ENCODE measurements at places on chromosomes 12 and 14. TPM values are rescaled to one million over a fixed set of nuclear protein-coding genes. Genes with fewer than 3 reads are reported as not detected.

GRCh38 chr14:85516239-85517113 lies 13.5 kb upstream of the FLRT2 start:
- H3K4me1 ChIP-seq = no peaks in the 10 kb centered on the region
- no peak overlapping the region for H3K4me3 ChIP-seq
- no peak for DNase-seq
- H3K27ac ChIP-seq = no peak overlapping the region
- H3K27me3 ChIP-seq = no peaks in the 10 kb centered on the region
- H3K36me3 ChIP-seq = no peaks in the 10 kb centered on the region

GRCh38 chr14:100898465-100898864 lies 5.1 kb downstream of the RTL1 start:
- no peak overlapping the region for H3K4me3 ChIP-seq
- H3K4me1 ChIP-seq = no peaks in the 10 kb centered on the region
- no peaks in the 10 kb centered on the region for H3K36me3 ChIP-seq
- H3K27me3 ChIP-seq = peaks cover 37% of the 10 kb centered on the region

Gene HAL
- 0.38 TPM for total RNA-seq

GRCh38 chr14:104315625-104316024 lies 177.2 kb downstream of the KIF26A start:
- no peaks in the 10 kb centered on the region for H3K4me1 ChIP-seq
- H3K4me3 ChIP-seq = no peak overlapping the region
- no peak overlapping the region for H3K27ac ChIP-seq
- no peaks in the 10 kb centered on the region for H3K27me3 ChIP-seq
- no peaks in the 10 kb centered on the region for H3K36me3 ChIP-seq
- no peak for DNase-seq

- no peak overlapping the region for H3K27ac ChIP-seq
- no peaks in the 10 kb centered on the region for H3K27me3 ChIP-seq
- no peak for DNase-seq
- no peak overlapping the region for H3K4me3 ChIP-seq
- peaks cover 1% of the 10 kb centered on the region for H3K4me1 ChIP-seq
Measured at GRCh38 chr14:89779707-89780106, 174.8 kb downstream of the EFCAB11 start.

- no peak for DNase-seq
- peaks cover 3% of the 10 kb centered on the region for H3K4me1 ChIP-seq
- peaks cover 4% of the 10 kb centered on the region for H3K27me3 ChIP-seq
- H3K4me3 ChIP-seq = no peak overlapping the region
- H3K27ac ChIP-seq = no peak overlapping the region
- H3K36me3 ChIP-seq = no peaks in the 10 kb centered on the region
Measured at GRCh38 chr12:34188974-34189373, 166.7 kb downstream of the ALG10 start.

Gene ASCL1
- total RNA-seq = not detected

DNA sequence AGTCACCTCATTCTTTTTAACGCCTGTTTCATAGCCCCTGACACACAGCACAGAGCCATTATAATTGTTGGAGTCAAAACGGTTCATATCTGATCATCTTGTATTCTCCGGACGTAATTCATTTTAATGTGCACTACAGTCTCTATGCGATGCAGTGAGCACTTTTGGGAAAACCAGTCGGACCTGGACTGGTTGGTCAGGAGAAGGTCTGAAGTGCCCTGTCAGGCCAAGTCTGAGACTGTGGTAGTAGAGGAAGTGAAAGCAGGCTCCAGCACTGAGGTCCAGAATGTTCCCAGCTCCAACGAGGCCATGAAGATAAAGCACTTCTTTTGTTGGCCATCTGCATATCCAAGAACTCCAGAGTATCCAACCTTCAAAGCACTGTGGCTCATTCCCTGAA lies 117.1 kb upstream of the NCOR2 start:
- DNase-seq = no peak
- peaks cover 43% of the 10 kb centered on the region for H3K4me1 ChIP-seq
- no peak overlapping the region for H3K4me3 ChIP-seq
- no peak overlapping the region for H3K27ac ChIP-seq
- H3K27me3 ChIP-seq = peaks cover 23% of the 10 kb centered on the region

DNA sequence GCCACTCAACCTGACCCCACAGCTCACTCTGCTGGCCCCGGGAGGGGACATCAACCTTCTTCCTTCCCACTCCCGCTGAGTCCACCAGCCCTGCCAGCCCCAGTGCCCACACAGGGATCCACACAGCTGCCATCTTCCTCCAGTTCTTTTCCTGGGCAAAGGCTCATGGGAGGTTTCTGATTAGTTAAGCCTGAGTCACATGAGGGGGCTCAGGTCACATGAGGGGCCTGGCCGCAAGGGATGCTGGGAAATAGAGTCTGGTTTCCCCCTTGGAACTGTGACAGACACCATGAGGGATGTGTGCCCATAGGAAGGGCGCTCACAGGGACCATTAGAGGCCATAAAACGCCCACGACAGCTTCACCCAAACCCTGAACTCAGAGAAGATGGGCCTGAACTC lies 228.7 kb upstream of the SFSWAP start:
- H3K36me3 ChIP-seq = no peaks in the 10 kb centered on the region
- no peaks in the 10 kb centered on the region for H3K4me1 ChIP-seq
- H3K27ac ChIP-seq = no peak overlapping the region
- DNase-seq = no peak
- no peak overlapping the region for H3K4me3 ChIP-seq

DNA sequence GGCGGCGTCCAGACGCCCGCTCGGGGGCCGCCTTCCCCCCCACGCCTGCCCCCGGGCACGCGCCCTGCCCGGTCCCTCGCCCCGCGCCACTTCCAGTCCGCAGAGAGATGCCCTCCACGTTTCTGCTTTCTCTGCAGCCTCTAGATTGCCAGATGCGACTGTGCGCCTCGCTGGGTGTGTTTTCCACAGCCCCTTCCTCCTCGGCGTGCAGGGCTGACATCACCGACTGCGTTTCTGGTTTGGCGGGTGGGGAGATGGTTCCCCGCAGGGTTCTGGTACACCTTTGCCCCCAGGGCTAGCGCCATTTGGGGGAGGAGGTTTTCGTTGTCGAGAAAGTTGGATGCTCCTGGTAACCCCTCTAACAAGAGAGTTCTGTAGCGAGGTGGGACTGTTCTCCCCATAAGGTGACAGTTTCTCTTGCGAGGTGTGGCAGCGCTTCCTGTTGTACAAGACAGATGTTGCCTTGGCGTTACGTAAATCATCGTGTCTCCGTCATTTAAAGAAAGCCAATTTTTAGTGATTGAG lies 1.5 kb downstream of the CALM1 start:
- H3K4me3 ChIP-seq = peak overlapping the region; percentile 99
- no peaks in the 10 kb centered on the region for H3K27me3 ChIP-seq
- peaks cover 44% of the 10 kb centered on the region for H3K4me1 ChIP-seq

DNA sequence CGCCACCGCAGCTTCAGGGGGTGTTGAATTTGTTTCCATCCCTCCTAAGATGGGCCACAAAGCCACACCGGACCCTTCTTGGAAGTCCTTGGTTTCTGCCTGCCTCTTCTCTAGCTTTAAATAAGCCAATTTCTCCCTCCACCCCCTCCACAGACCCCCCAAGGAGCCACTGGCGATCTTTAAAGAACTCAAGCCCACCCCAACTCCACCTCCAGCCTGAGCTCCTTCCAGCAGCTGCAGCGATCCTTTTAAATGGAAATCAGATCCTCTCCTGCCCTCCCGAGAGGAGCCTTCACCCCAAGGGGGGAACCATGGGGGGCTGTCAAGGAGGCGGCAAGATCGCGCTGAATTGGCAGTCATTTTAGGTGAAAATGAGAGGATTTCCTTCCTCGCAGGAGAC lies 133.1 kb downstream of the NCOR2 start:
- H3K4me1 ChIP-seq = peaks cover 3% of the 10 kb centered on the region
- DNase-seq = no peak
- peaks cover 17% of the 10 kb centered on the region for H3K36me3 ChIP-seq
- no peaks in the 10 kb centered on the region for H3K27me3 ChIP-seq
- no peak overlapping the region for H3K4me3 ChIP-seq

- no peak overlapping the region for H3K4me3 ChIP-seq
- no peaks in the 10 kb centered on the region for H3K36me3 ChIP-seq
- no peak for DNase-seq
- H3K4me1 ChIP-seq = no peaks in the 10 kb centered on the region
- H3K27ac ChIP-seq = no peak overlapping the region
Measured at GRCh38 chr14:30297876-30298795, 260.8 kb upstream of the G2E3 start.

DNA sequence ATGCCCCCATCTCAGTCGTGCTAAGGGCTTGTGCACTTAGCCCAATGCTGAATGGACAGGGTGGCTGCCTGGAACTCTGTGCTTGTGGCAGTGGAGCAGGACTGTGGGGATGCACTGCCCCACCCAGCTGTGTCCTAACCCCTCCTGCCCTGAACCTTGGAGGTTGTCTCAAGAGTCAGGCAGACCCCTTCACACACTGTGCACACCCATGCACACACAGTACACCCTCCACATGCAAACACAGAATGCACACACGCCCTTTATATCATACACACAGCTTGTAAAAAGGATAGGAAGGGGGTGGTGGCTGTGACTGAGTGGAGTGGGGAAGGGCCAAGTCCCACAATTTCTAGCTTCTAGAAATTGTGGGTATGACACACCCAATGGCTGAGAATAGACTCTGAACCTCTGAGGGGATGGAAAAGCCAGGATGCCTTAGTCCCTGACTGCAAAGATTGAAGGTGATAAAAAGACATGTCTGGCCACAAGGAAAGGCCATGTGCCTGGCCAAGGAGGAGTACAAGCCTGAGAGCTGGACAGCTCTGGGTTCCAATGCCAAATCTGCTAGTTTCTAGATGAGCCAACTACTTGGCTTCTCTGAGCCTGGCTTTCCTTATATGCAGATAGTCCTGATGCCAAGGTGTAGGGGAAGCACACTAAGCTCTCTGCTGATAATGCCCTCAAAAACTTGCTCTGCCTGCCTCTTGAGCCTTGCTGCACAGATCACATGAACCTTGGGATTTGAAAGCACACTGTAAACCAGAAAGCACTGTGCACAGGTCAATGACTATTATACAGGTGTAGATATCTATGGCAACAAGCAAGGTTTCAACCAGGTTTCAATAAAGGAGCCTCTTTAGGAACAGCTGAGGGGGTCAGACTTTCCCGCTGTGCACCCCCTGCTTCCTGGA lies 8.4 kb downstream of the KRT8 start:
- H3K36me3 ChIP-seq = no peaks in the 10 kb centered on the region
- DNase-seq = no peak

GRCh38 chr12:124683152-124684124 lies 116.0 kb upstream of the NCOR2 start:
- DNase-seq = no peak
- no peak overlapping the region for H3K27ac ChIP-seq
- H3K4me3 ChIP-seq = no peak overlapping the region
- H3K36me3 ChIP-seq = no peaks in the 10 kb centered on the region

DNA sequence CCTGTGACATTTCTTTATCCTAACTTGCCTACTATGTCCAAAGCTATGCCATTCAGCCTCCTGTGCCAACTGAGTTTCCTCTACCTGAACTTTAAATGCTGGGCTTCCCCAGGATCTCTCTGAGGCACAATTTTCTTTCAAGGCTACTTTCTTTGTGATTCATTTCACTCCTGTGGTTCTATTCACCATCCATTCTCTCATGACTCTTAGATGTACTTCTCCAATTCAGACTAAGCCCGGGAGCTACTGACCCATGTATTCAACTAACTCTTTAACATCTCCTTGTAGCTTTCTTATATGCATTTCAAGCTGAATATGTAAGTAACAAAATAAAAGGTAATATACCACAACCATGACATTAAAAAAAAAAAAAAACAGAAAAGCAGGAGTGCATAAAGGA lies 738.9 kb upstream of the USP15 start:
- H3K27ac ChIP-seq = no peak overlapping the region
- no peaks in the 10 kb centered on the region for H3K4me1 ChIP-seq

DNA sequence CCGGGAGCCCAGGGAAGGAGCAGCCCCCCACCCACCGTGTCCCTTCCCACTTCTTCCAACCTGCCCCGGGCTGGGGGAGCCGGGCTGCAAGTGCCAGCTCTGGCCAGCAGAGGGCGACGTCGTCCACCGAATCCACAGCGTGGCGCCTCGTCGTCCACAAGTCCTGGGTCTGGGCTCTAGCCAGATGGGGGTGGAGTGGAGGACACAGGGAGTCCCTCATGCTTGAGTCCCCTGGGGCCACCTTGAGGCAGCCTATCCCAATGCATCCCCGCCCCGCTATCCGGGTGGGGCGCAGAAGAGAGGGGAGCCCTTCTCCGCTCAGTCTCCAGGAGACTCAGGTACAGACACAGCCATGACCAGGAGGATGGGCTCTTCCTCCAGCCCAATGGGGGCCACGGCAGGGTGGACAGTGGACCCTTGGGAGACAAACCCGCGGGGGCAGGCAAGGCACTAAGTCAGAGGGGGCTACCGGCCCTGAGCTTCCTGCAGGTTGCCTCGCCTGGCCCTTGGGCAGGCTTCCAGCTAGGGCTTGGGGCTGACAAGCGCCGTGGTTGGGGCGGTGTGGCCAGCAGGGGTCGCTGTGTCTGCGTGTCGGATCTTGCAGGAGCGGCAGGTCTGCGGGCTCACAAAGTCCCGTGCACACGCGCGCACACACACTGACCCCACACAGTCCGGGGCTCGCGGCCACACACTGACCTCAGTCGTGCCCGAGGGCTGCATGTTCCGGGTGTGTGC lies 5.5 kb downstream of the AQP5 start:
- H3K4me3 ChIP-seq = peak overlapping the region; percentile 47
- H3K27ac ChIP-seq = no peak overlapping the region
- H3K36me3 ChIP-seq = no peaks in the 10 kb centered on the region

- no peaks in the 10 kb centered on the region for H3K36me3 ChIP-seq
- DNase-seq = no peak
- no peak overlapping the region for H3K27ac ChIP-seq
- peaks cover 34% of the 10 kb centered on the region for H3K27me3 ChIP-seq
- peaks cover 15% of the 10 kb centered on the region for H3K4me1 ChIP-seq
Measured at GRCh38 chr12:21945002-21945401, 3.8 kb upstream of the ABCC9 start.

DNA sequence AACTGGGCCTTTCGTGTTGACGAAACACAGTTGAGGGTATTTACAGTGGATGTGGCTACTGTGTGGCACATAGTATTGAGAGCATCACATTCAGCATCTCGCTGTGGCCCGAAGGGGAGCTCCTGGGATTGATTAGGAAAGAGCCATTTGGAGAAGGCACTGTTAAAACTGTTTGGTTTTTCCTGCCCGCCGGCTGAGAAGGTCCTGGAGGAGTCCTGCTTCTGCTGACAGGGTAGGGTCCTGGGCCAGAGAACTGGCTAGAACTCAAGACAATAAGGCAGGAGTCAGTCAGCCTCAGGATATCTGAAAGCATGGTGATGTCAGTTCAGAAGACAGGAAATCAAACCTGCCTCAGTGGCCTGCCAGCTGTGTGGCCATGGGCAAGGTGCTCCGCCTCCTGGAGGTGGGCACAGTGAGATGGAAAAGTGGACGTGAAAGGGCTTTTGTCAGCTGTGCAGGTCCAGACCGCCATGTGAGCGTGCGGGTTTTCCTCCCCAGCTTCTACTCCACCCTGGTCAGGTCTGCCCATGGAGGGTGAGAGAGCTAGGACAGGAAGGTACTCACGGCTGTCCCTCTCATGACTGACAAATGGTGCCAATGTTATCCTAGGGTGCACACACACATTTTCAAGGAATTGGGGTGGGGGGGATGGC lies 92.3 kb downstream of the NTF3 start:
- no peaks in the 10 kb centered on the region for H3K4me1 ChIP-seq
- H3K27ac ChIP-seq = no peak overlapping the region
- H3K36me3 ChIP-seq = no peaks in the 10 kb centered on the region
- no peak overlapping the region for H3K4me3 ChIP-seq
- no peak for DNase-seq
- no peaks in the 10 kb centered on the region for H3K27me3 ChIP-seq

Measured in activated CD8-positive, alpha-beta memory T cell treated with anti-CD3 and anti-CD28 coated beads, Interleukin-2, amount 10 ng/mL, durations not matched to agents 7 days and 5 days (primary cell).